ENCODE measurements at places on chromosomes 6 and 20. TPM values are rescaled to one million over a fixed set of nuclear protein-coding genes. Genes with fewer than 3 reads are reported as not detected.

- DNase-seq: peak; percentile 68
Observed at GRCh38 chr6:56927538-56928453, 27.1 kb upstream of the BEND6 start.

GRCh38 chr6:106745197-106745770 is 115.9 kb downstream of the QRSL1 start:
- DNase-seq: no peak

GRCh38 chr6:90086517-90086916 is 192.2 kb downstream of the GJA10 start:
- DNase-seq: peak; percentile 36

GRCh38 chr6:33453393-33454008 is 875 bp upstream of the ZBTB9 start:
- DNase-seq: peak; percentile 28

DNA sequence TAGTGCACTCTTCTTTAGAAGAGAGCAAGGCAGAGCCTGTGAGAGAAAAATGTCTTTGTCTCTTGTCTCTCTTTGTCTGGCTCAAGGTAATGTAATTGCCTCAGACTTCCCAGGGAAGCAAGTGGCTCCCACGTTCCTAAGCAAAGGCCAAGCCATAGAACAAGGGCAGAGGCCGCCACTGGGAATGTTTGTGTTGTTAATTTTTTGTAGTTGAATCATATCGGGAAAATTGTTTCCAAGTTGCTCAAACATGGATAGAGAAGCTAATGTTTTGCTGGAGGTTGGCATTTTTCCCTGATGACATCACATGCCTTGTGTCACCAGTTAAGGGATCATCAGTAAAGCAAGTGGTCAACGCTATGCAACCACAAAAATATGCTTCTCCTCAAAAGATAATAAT is 211.5 kb upstream of the FOXA2 start:
- peak; percentile 89 for DNase-seq

DNA sequence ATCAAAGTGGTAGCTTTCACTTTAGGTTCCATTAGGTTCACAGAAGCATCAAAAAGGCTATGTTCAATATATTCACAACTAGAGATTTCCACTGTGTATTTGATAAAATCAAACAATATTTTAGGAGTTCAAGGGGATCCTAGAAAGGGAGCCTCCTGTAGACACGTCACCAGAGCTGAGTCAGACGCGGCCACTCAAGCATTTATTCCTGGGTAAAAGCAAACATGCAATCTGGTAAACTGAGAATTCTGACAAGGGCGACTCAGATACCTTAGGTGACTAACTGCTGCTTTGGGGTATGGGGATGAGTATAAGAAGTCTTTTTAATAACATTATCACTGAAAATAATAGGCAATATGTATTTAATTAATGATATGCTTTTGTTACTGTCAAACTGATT is 118.7 kb upstream of the HMGN3 start:
- DNase-seq: peak; percentile 65

- DNase-seq: peak; percentile 71
Observed at GRCh38 chr6:128713461-128713860, 169.5 kb upstream of the LAMA2 start.

GRCh38 chr20:31833130-31833930 is 12.1 kb downstream of the FOXS1 start:
- peak; percentile 52 for DNase-seq

GRCh38 chr6:6679633-6680032 is 91.1 kb downstream of the LY86 start:
- no peak for DNase-seq

- no peak for DNase-seq
Observed at GRCh38 chr20:7966176-7966575, 25.9 kb upstream of the HAO1 start.

GRCh38 chr20:32484958-32485769 is 100.0 kb downstream of the NOL4L start:
- DNase-seq: peak; percentile 89

GRCh38 chr6:125200941-125201340 is 47.4 kb downstream of the TPD52L1 start:
- DNase-seq: peak; percentile 18

DNA sequence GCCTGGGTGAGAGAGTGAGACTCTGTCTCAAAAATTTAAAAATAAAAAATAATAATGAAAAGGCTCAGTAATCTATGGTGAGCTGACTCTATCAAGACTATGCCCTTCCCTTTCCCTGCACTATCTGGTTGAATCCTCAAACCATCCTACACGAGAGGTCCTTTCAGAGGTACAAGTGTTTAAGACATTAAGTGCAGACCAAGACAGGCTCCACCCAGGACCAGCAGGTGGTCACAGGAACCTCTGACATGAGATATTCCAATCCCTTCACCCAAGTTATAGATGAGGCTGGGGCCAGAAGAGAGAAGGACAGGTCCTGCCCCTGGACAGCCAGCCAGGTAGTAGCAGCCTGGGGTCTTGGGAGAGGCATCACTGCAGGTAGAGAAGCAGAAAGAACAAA is 182.6 kb downstream of the NFATC2 start:
- peak; percentile 21 for DNase-seq

GRCh38 chr20:6886065-6886729 is 118.7 kb downstream of the BMP2 start:
- DNase-seq: no peak

DNA sequence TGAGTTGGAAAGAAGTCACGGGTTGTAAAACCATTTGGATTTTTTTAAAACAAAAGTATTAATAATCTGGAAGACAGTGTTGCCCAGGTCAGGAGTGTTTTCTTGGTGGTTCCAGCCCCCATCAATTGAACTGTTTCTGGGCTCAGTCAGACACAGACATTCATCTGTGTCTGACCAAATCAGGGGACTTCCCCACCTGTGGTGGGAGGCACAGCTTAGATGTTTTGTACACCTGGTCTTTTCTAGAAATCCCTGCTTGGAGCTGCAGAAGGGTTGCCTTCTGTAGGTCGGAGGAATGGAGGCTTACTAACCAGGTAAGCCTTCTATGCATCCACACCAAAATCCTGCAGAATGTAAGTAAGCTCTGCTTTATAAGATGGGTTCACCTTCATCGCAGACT is 63.6 kb downstream of the CDS2 start:
- no peak for DNase-seq

SPAG4 gene
- total RNA-seq: 14.2 TPM

RSPH4A gene
- 1.0 TPM for total RNA-seq

MEP1A gene
- total RNA-seq: not detected

SOX18 gene
- not detected for total RNA-seq

PCSK2 gene
- not detected for total RNA-seq

OOEP gene
- not detected for total RNA-seq

ZC2HC1B gene
- not detected for total RNA-seq

FHL5 gene
- not detected for total RNA-seq

All from GM23248 (cell line).